WTC11 (cell line): ENCODE measurements at places on chromosomes 2 and 18. TPM values are rescaled to one million over a fixed set of nuclear protein-coding genes. Genes with fewer than 3 reads are reported as not detected.

Gene RESP18
- not detected in 3 replicates for total RNA-seq

Gene SLC1A4
- 0.73 to 1.6 TPM (median 0.80 TPM) in 3 replicates for total RNA-seq

Gene CRACDL
- total RNA-seq = 0.50 to 0.89 TPM (median 0.72 TPM) in 3 replicates

Gene SERPINB7
- total RNA-seq = not detected in 3 replicates

- DNase-seq = peak; percentile 66
Observed at GRCh38 chr2:101253013-101253702, 472 bp downstream of the CNOT11 start.

- DNase-seq = no peak
Observed at GRCh38 chr2:30729031-30729430, 78.2 kb downstream of the CAPN13 start.

- DNase-seq = peak; percentile 79
Observed at GRCh38 chr2:104733226-104733943, 120.5 kb upstream of the POU3F3 start.

DNA sequence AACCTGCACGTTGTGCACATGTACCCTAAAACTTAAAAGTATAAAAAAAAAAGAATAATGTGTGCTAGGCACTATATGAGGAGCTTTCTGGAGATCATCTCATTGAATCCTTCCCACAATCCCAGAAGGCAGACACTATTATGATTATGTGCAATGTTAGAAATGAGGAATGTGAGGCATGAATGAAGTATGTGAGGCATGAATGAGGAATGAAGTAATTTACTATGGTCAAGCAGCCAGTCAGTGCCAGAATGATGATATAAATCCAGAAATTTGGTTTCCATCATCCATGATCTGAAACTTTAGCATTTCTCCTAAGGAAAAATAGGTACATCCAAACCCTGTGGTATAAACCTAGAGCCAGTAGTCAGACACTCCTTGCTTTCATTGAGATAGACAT is 42.0 kb downstream of the CCDC148 start:
- no peak for DNase-seq
